ENCODE measurements at places on chromosomes 2 and 18.

DNA sequence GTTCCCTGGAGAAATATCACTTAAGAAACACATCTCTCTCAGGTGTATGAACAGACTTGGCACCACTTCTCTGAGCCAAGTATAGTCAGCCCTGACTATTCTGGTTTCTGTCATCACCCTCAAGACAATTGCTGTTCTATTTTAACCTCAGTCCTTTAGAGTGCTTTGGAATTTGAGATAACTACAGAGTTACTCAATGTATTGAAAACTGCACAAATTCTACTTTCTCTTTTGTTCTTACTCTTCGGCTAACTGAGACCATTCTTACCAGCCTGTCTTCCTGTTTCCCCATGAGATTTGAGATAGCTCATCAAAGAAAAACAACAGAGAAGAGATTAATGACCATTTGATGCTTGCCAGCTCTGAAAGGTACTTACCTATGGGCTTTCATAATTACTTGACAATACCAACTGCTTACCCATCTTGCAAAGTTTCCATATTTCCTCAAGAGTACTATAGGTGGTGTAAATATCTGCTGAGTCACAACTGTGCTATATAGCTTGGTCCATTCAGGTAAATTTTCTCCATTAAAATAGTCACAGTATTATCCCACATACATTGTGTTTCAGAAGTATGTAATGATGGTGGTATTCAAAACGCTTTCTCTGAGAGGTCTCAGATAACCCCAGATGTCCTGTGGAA, 467.5 kb upstream of the CHST9 start:
- no peak for DNase-seq

DNA sequence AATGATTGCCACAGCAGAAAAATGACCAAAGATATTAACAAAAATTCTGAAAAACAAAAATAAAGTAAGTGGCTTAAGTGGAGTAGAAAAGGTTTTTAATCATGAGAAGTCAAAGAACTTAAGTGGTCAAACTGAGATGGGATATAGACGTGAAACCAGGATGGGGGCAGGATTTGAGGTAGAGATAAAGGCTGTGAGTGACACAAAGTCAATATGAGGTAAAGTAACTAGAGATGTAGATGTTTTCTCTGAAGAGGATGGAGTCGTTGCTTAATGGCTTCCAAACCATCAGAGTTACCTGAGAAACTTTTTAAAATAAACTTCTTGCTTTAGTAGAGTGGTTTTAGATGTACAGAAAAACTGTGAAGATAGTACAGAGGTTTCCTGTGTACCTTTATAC, 21.2 kb downstream of the ANKRD12 start:
- no peak for DNase-seq

DNA sequence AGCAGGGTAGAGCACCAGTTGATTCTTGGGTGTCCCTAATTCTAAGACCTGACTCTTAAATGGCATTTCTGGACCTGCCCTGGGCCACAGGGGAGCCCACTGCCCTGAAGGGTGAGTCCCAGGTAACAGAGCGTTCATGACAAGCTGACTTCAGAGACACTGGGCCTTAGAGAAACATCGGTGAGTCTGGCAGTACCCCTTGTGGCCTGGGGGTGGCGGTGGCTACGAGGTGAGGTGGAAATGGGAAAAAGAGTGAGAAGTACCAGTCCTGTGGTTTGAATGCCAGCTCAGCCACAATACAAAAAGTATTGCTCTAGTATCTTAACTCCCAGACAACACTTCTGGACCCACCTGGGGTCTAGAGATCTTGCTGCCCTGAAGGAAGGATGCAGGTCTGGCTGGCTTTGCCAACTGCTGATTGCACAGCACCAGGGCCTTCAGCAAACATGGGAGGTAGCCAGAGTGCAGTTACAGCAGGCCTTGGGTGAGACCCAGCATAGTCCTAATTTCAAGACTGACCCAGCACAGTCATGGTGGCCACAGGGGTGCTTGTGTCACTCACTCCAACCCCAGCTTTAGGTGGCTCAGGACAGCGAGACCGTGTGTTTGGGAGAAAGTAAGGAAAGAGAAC, 44.5 kb downstream of the USP34 start:
- peak; percentile 74 for DNase-seq

- peak; percentile 39 for DNase-seq
These were observed 107.4 kb downstream of the POLR1A start for GRCh38 chr2:85998071-85998991.

GRCh38 chr2:126664234-126664633, 8.3 kb downstream of the GYPC start:
- DNase-seq: no peak

- no peak for DNase-seq
These were observed 199.5 kb downstream of the TTC32 start for GRCh38 chr2:19702267-19702666.

DNA sequence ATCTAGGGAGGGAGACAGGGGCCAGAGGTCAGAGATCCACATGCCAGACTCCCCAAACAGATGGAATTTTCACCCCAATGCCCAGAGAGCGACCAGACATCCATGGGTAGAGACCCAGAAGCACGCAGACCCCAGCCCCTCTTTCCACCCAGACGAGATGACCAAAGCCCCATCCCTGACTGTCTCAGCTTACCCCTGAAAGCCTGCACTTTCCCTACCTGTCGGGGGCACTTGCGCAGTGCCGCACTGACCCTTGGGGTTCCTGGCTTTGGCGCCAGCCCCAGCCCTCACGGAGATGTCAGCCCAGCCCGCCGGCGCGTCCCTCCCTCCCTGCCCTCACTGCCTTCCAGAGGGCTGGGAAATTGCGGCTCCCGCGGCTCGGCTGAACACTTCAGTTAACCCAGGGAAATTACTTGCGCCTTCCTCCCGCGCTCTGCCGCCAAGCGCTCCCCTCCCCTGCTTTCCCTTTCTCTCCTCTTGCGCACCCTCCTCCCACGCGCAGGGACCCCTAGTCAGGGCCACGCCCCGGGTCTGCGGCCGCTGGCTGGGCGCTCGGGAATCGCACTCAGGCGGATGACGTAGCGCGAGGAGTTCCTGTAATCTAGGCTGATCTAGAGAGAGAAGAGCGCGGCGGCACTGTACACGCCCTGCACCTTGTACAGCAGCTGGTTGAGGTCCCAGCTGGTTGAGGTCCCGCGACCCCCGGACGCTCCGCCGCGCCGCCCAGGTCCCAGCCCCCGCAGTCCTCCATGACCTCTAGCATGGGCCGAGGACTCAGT, 12.0 kb downstream of the ALPG start:
- DNase-seq: no peak

GRCh38 chr18:59616501-59616900, 80.7 kb downstream of the CCBE1 start:
- no peak for DNase-seq

DNA sequence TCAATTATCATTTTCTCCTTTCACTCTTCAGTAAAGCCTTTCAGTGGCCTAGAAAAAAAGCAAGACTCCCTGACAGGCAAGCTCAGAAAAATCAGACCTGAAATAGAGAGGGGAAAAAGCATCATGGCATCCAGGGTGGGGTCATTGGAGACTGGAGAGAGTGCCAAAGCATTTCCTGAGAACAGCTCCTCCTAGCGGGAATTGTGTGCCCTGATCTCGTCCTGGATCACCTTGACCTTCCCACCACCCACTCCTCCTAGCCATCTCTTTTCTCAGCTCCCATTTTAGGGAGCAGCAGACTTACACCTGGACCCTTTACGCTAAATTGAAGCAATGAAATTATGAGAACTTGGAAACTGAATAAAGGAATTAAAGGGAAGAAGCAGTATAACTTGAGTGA, 176.6 kb downstream of the VWC2L start:
- DNase-seq: no peak

GRCh38 chr2:18473241-18474181, 86.9 kb downstream of the RDH14 start:
- DNase-seq: no peak

DNA sequence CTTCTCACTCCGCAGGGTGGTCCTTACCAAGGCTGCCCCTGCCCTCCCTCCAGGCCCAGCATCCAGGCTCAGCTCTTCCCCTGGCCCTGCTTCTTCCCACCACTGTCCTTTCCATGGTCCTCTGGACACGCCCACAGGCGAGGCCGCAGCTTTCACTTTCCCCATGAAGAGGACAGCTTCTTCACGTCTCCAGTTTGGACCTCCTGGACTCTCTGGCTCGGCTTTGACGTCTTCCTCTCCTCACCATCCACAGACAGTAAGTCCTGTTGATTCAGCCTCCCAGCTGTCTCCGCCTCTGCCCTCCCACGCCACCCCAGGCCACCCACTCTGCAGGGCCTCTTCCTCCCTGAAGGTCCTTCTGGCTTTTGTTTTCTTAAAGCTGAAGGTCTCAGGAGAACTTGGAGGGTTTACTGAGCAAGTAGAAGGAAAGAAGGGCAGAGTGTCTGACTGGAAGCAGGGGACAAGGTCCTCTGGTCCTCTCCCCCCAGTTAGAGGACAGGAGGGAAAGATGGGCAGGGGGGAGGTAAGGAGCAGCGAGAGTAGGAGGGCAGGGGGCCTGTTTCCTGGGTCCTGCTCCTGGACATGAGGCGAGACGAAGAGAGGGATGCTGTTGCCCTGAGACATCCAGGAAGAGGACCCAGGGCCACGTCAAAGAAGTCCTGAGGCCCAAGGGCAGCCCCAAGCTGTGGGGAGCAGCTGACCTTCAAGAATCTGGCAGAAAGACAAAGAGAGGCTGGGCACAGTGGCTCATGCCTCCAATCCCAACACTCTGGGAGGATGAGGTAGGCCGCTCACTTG, 24.7 kb upstream of the NMUR1 start:
- DNase-seq: no peak

- peak; percentile 72 for DNase-seq
These were observed 63.3 kb downstream of the RAB31 start for GRCh38 chr18:9771261-9771976.

- DNase-seq: no peak
These were observed 185.1 kb upstream of the CYP26B1 start for GRCh38 chr2:72332720-72333119.

DNA sequence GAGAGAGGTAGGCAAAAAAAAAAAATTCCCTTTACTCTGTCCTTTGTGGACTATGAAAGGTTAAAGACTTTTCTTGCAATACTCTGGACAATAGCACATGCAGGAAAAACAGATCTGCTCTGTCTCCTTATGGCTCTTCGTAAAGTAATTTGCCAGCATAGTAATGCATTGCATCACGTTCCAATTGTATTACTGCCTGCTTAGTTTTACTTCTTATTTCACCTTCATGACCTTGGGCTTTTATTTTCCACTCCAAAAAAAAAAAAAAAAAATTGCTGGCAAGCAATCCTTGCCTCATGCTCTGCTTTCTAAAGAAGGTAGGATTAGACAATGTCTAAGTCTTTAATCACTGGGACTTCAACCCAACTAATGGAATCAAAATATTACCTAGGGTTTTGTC, 1802.7 kb downstream of the SUCLG1 start:
- no peak for DNase-seq

DNA sequence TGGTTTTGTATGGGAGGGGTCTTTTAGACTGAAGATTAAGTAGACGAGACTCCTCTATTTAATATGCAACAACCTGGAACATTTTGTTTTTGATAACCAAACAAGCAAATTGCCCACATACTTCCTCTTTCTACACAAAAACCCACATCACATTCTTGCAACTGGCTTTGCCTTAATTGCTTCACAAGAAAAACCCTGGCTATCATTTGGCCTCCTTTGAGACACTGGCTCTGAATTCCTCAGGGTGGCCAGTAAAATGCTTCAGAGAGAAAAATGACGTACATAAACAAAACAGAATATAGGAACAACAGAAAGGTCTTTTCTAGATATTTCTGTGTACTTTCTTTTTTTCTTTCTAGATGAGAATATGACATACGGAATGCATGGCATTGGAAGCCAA, 103.0 kb downstream of the TRIB2 start:
- DNase-seq: no peak

- DNase-seq: no peak
These were observed 156.2 kb upstream of the DSEL start for GRCh38 chr18:67672716-67673115.

GRCh38 chr2:147713349-147713748, 131.5 kb upstream of the ACVR2A start:
- no peak for DNase-seq

GRCh38 chr2:235011607-235011928, 59.8 kb downstream of the SH3BP4 start:
- no peak for DNase-seq

DNA sequence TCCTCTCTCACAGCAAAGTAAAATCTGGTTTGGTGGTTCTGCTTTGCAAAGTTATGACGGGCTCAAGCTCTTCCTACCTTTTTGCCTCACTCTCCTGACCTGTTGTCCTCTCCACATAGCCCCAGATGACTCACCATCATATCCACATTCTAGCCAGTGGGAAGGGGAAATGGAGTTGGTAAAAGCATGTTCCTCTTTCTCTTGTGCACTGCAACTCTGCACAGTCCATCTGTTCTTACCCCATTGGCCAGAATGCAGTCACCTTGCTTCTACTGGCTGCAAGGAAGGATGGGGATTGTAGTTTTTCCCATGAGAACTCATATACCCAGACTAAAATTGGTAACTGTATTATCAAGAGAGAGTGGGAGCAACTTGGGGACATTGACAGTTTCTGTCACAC, 50.4 kb upstream of the SMIM21 start:
- no peak for DNase-seq

DNA sequence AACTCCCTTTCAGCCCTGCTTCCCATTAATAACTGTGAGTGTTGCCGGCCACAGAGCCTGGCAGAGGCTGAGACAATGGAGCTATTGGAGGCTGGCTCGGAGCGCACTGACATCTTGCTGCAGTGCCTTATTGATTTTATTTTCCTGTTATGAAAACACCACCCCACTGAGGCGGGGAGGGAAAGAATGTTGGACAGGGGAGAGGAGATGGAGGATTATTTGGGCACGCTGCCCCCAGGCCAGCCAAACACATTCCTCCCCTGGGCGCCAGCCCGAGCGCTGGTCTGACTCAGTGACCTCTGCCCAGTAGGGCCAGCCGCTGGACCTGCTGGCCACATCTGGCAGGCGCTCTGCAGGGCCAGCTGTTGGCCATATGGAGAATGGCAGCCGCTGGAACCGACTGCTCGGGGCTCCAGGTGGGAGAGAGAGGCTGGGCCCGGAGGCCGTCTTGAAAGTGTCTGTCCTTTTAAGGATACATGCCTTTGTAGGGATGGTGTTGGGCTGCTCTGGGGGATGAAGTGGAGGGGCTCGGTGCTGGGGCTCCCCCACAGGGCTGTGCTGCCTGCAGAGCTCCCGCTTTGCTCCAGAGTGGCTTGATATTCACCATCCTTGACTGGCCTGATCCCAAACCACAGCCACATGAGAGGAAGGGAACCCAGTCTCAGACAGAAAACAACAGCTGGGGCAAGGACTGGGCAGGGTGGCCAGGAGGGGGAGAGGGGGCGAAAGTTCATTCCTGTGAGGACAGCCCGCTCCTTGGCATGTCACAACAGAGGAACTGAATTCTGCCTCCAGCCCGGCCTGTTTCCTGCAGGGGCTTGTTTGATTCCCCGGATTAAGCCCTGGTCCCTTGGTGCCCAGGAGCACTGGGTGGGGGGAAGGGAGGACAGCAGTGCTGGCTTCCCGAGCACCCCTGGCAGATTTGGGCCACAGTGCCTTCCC, 179.0 kb downstream of the KLHL29 start:
- DNase-seq: no peak

Measured in naive thymus-derived CD4-positive, alpha-beta T cell (primary cell).